Stimulated activated CD8-positive, alpha-beta memory T cell treated with anti-CD3 and anti-CD28 coated beads, Interleukin-12 subunit alpha, Interleukin-12 subunit beta, amount 100 ng/mL, for 1 hour (primary cell): ENCODE measurements at places on chromosomes 1 and 21.

GRCh38 chr21:25369524-25370300 is 237.6 kb downstream of the MRPL39 start:
- no peak for DNase-seq

DNA sequence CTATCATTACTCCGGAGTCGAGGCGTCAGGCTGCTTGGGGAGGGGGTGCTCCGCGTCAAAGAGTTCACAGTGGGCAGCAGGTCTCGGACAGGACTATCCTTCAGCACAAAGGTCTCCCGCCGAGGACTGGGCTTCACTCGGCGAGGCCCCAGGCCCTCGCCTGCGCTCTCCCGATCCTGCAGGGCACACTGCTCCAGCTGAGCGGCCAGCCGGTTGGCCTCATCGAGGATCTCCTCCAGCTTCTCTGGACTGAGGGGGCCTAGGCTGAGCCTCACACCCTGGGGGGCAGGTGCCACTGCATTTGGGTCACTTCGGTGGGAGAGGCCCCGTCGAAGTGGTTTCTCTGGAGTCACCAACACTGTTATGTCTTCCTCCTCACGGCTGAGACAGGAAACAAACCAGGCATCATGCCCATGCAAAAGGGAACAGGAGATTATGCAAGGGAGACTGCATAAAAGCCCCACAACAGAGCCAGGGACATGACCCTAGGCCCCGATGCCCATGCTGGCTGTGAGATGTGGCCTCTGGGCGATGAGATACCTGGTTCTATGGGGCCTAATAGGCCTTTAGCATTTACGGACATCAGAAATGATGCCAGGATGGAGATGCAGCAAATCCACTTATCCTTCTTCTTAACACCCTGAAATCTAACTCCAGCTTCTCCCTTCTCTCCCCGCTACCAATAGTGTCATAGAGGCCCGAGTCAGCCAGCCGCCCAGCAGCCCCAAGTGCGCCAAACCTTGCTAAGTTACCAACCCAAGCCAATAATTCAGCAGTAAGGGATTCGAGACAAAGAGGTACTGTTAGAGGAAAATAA is 1.1 kb downstream of the PSRC1 start:
- no peak for DNase-seq

DNA sequence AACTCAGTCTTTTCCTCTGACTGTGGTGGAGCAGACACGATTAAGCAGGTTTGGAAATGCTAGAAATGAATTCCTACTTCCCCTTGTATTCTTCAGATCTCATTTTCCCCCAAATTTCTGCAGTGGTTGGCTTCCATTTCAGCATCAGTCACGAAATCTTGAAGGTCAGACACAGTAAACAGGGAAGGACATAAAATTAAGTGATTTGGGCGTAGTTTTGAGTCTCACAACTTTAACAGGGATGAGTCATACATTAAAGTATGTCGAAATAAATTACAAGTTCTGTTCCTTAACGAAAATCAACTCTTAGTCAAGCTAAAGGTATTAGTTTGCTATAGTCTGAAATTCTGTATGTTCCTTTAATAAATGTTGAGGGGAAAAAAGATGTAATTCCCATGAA is 61.1 kb downstream of the HNRNPR start:
- DNase-seq = no peak

GRCh38 chr1:48681476-48682305 is 95.0 kb downstream of the BEND5 start:
- no peak for DNase-seq

GRCh38 chr1:10665226-10665625 is 131.2 kb downstream of the CASZ1 start:
- no peak for DNase-seq

DNA sequence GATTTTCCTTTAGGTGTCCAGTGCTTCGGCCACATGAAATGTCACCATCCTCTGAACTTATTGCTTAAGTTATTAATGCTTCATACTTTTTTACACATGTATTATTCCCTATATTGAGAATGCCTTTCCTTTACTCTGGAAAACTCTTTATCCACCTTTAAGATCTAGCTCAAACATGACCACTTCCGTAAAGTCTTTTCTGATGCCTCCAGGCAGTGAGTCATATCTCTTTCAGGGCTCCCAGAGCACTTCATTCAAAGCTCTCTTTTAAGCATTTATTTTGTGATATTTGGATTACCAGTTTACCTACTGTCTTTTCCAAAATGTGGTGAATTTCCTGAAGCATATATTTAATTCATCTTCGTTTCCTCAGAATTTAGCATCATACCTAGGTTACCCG is 178.9 kb downstream of the HS2ST1 start:
- DNase-seq = no peak
